Right ventricle myocardium inferior (tissue), 1 donor: ENCODE measurements at places on chromosomes 6 and 20.

- no peak for DNase-seq
These were observed 155.1 kb downstream of the SASH1 start for GRCh38 chr6:148497717-148498116.

- DNase-seq: no peak
These were observed 127.2 kb upstream of the TCF21 start for GRCh38 chr6:133761706-133762105.

DNA sequence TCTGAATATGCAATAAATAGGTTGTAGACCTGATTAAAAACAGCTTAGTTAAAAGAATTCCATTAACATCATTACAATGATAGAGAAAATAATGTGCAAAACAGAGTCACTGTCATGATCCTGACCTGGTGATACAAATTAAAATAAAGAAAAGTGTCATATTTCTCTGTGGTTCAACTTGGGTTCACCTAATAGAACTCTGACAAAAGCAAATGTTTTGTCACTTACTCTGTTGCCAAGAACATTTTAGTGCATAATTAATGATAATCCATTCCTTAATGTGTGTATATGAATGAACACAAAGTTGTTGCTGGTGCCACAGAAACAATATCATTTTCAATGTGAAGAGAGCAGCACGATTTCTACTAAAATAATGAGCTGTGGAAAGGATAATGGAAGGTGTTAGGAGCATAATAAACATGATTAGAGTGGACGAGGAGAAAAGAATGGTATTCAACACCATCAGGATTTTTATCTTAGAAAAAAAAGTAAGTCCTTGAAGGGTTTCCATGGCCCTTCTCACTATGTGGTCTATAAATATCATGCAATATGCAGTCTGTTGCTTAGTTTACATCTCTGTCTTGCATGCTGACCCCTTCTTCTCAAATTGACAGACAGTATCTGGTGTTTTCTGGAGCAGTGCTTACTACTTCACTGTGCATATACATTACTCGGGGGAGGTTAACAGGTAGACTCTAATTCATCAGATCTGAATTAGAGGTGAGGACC, 656.6 kb upstream of the MMS22L start:
- DNase-seq: no peak

- DNase-seq: no peak
These were observed 55.0 kb downstream of the NOX3 start for GRCh38 chr6:155400654-155400965.

GRCh38 chr20:1317545-1318255, 11.2 kb downstream of the SDCBP2 start:
- no peak for DNase-seq

- DNase-seq: no peak
These were observed 17.5 kb downstream of the PPARD start for GRCh38 chr6:35359744-35360348.

- no peak for DNase-seq
These were observed 11.1 kb upstream of the TCF15 start for GRCh38 chr20:621125-621756.

DNA sequence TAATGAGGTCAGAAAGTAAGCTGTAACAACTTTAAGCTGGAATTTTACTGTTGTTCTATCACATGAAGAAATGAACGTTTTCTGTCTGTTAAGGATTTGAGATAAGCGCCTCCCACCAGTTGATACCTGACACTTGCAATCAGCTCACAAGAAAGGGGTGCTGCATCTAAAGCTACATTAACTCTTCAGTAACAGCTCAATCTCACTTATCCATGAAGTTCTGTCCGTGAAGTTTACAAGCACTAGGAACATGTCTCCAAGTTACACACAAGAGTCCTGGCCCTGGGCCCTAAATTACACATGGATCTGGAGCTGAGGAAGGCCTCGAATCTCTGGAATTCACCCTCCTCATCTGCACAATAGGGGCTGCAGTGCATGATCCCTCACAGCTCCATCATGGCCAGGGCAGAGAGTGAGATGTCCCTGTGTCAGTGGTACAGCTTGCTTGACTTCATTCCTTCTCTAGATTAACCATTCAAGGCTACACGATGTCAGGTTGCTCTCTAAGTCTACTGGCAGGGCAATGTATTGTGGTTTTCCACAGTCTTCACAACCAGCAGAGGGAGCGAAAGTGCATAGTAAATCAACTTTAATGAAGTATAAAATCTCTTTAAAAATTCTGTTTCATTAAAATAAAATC, 182.4 kb upstream of the MCHR2 start:
- no peak for DNase-seq

DNA sequence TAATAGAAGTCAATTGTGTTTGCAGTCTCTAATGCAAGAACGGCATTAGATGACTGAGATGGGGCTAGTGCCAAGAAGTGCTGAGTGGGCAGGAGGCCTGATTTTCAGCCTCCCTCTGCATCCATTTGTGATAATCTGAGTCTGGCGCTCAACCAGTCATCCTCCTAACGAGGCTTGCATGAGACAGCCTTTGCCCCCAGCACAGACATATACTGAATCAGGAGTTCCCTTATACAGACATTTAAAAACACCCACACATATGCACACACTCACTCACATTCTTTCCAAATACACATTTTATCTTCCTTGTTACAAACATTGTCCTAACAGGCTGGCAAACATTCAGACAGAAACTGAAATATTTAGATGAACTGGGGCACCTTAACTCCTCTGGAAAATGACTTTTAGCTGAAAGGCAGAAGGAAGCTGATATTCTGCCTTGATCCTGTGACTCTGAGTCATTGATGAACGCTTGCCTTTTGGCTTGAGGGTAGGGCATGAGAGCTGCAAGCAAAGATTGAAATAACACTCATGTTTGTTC, 562.3 kb downstream of the DHX35 start:
- DNase-seq: no peak

GRCh38 chr6:119290306-119290705, 59.3 kb downstream of the MAN1A1 start:
- no peak for DNase-seq
